ENCODE measurements at places on chromosomes 12 and 14.

GRCh38 chr14:68568907-68569897, 223.7 kb downstream of the ZFP36L1 start:
- DNase-seq = no peak

DNA sequence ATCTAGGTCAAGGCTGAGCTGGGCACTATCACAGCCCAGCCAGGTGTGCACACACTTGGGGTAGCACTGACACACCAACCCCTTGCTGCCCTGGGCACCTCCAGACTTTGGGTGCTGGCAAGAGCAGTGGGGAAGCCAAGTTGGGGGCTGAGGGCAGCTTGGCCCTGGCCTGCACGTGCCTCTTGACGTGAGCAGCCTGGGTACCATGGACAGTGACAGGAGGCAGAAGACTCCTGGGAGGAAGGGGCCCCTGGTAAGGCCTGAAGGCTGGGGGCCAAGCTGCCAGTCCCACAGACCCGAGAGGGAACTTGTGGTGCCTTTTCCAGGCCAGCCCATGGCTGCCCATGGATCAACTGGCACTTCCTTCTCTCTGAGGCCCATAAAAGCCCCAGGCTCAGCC, 124.1 kb upstream of the SFSWAP start:
- DNase-seq = no peak

DNA sequence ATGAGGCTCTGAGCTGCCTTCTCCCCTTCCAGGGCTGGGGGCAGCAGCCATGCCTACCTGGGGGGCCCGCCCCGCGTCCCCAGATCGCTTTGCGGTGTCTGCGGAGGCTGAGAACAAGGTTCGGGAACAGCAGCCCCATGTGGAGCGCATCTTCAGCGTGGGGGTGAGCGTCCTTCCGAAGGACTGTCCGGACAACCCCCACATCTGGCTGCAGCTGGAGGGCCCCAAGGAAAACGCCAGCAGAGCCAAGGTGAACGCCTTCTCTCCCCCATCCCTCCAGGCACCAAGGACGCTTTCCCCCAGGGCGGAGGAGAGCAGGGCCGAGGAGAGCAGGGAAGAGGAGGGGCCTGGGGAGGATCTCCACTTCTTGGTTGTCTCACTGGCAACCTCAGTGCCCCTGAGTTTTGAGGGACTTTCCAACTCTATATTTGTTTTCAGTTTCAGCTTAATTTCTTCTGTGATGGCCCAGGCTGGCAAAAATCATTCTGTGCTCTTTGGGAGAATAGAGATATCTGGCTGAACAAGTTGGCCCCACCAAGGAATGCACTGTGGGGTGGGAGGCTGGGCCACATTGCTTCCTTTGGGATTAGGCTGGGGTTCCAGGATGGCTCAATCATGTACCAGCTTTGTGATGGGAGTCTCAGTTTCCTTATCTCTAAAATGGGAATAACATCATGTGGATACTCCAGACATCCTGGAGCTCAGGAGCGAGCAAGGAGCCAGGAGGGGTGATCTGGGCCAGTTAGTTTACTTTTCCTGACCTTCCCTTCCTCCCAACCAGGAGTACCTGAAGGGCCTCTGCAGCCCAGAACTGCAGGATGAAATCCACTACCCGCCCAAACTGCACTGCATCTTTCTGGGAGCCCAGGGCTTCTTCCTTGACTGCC, 1.2 kb downstream of the KHNYN start:
- no peak for DNase-seq

DNA sequence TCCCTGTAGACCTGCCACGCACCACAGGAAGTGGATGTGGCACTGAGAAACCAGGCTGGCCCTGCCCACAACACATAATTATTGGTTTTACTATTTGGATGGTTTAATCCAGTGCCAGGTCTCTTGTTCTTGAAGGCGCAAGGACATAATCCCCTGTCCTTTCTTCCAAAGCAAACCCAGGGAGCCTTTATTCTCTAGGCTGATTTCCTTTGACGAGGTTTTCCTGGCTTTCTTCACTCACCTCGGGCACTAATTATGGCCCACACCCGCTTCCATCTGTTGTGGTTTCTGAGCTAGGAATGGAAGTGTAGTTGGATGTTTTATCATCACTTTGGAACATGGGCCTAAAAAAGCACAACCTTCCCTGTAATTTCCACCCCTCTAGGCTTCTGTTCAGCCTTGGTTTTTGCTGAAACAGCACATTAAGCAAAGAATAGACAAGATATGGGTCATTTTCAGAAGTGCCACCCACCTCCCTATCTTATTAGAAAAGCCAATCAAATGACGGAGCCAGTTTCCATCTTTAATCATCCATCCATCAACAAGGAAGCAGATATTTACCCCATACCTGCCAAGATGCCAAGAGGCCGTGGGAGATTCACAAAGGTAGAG, 73.9 kb downstream of the PPP1R36 start:
- no peak for DNase-seq

DNA sequence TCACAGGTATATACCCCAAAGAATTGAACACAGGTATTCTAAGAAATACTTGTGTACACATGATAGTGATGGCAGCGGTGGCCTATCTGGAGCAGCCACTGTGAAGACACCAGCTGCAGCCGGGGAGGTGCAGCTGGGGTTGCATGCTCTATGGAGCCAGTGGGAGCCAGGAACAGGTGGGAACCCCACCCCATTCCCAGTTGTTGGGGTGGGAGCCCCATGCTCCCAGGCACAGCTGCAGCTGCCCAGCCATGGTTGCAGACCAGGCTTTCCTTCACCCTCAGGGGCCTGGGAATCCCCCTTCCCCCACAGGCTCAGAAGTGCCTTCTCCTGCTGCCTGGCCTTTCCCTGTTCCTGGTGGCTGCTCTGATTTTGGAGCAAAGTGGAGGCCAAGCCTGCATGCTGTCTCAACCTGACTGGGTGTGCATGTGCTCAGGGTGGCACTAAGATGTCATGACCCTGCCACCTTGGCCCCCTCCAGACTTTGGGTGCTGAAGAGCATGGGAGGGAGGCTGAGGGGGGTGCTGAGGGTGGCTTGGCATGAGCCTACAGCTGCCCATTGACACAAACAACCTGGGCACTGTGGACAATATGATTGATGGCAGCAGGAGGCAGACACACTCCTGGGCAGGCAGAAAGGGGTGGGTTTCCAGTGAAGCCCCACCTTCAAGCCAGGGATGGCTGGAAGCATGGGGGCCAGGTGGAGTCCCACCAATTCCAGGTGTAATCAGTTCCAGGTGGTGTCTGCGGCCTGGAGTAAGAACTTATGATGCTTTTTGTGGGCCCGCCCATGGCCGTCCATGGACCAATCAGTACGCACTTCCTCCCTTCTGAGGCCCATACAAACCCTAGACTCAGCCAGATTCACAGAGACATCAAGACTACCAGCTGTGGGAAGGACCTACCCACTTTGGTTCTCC, 234.7 kb downstream of the ADGRD1 start:
- no peak for DNase-seq

- no peak for DNase-seq
These were observed 157.5 kb upstream of the FAR2 start for GRCh38 chr12:28991626-28992025.

- no peak for DNase-seq
These were observed 742.8 kb upstream of the TBX3 start for GRCh38 chr12:115426732-115427131.

Data from occipital lobe (tissue), 3 donors.